ENCODE measurements at places on chromosomes 1 and 21.

DNA sequence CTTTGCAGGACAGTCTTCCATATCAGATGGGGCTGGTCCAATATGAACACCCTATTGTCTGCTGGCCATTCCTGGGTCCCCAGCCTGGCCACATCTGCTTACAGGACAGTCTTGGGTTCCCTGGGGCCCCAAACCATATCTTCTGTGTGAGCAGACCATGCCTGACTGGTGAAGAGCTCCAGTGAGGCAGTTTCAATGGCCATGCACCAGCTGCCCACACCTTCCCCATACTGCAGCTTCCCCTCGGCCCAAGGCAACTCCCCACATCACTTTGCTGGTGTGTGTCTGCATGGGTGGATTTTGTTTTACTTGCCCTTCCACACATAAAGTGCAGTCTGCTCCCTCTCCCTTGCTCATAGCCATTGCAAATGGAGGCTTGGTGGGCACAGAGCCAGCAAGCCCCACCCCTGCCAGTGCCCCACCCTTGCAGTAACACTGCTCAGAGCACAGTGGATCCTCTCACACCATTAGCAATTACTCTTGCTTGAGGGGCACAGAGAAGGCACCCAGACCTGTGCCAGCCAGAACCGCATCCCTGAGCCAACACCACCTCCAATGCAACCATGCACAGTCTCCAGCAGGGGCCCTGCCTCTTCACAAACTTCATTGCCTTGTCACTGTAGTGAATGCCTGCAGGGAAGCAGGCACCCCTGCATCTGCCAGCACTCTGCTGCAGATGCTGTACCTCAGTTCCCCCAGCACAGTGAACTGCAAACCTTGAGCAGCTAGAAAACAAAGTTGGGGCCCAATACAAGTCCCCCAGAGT lies 474.5 kb upstream of the BEND5 start:
- no peak for DNase-seq

GRCh38 chr1:204211046-204211445 lies 2.7 kb downstream of the GOLT1A start:
- no peak for DNase-seq

DNA sequence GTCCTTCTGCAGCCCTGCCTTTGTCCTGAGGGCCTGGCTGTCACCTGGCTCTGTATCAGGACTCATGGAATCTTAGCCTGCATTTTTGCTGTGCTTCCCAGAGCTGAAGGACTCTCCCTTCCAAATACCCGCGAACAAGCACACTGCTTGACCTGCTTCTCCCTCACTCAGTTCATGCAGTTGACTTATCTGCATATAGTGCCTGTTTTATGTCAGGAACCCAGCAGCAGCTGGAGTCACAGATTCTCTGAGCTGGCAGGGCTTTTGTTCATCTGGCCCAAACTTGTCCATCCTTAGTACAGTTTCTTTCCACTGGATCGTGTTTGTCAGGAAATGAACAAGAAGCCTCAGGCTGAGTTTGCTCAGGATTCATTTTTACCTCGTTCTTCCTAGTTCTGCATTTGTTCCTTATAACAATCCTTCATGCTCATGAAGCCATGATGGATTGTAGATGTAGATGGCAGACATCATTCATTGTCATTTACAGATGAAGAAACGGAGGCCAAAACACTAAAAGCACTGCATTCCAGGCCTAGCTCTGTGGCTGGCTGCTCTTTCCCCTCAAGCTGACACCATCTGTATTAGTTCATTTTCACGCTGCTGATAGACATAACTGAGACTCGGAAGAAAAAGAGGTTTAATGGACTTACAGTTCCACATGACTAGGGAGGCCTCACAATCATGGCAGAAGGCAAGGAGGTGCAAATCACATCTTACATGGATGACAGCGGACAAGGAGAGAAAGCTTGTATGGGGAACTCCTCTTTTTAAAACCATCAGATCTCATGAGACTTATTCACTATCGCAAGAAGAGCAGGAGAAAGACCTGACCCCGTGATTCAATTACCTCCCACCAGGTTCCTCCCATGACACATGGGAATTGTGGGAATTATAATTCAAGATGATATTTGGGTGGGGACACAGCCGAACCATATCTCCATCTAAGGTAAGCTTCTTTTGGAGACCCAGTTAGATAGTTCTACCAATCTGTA lies 150.9 kb downstream of the HIVEP3 start:
- DNase-seq = no peak

DNA sequence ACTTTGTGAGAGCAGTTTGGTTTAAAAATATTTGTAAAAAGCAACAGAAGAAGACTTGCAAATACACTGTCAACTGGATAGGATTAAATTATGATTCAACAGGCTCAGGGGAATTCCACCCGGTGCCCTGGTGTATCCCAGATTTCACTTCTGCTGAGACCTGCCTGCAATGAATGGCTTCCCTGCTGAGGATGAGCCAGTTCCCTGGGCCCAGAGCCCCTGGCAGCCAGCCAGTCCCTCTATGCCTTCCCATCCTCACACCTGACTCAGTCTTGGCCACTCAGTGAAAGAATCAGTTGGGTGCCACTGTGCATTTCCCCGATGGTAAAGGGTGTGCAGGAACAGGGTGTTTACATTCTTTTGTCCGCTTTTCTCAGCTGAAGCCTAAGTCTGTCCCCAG lies 64.4 kb downstream of the KCTD3 start:
- DNase-seq = no peak

GRCh38 chr1:228210076-228210651 lies 2.3 kb downstream of the OBSCN start:
- DNase-seq = no peak

DNA sequence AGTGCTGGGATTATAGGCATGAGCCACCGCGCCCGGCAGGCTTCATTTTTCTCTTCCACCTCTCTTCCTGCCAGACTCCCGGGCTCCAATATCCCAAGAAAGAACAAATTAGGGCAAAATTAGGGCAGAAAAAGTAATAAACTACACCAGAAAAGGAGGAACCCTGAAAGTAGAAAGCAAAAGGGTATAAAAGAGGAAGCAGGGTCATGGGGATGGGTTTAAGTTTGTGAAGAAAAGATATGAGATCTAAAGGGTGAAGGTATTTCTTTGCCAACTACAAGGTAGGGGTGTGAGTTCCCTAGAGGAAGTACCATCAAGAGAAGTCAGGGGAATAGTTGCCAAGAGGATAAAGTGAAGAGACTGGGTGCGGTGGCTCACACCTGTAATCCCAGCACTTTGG lies 9.9 kb downstream of the PTPN22 start:
- DNase-seq = no peak

- no peak for DNase-seq
These were observed 68.0 kb downstream of the CACHD1 start for GRCh38 chr1:64537942-64538341.

- no peak for DNase-seq
These were observed 26.8 kb downstream of the UMODL1 start for GRCh38 chr21:42097860-42098454.
